ENCODE measurements at places on chromosomes 5 and 9.
A peak's percentile ranks its signal among the peaks of the same experiment; 100 is the strongest.

- no peak overlapping the region for H3K27ac ChIP-seq
- H3K27me3 ChIP-seq: peaks cover 25% of the 10 kb centered on the region
- no peaks in the 10 kb centered on the region for H3K4me1 ChIP-seq
- no peaks in the 10 kb centered on the region for H3K36me3 ChIP-seq
- no peak for DNase-seq
Measured at GRCh38 chr9:98935071-98935505, 8.6 kb upstream of the COL15A1 start.

GRCh38 chr5:38742821-38743220 lies 103.0 kb upstream of the OSMR start:
- DNase-seq: no peak
- no peak overlapping the region for H3K4me3 ChIP-seq
- H3K36me3 ChIP-seq: no peaks in the 10 kb centered on the region
- H3K27me3 ChIP-seq: peaks cover 4% of the 10 kb centered on the region
- no peak overlapping the region for H3K27ac ChIP-seq
- no peaks in the 10 kb centered on the region for H3K4me1 ChIP-seq

- peaks cover 12% of the 10 kb centered on the region for H3K36me3 ChIP-seq
- DNase-seq: no peak
- no peak overlapping the region for H3K27ac ChIP-seq
- H3K4me1 ChIP-seq: no peaks in the 10 kb centered on the region
Measured at GRCh38 chr5:60677850-60678664, 21.9 kb downstream of the DEPDC1B start.

- no peak overlapping the region for H3K27ac ChIP-seq
- H3K4me3 ChIP-seq: no peak overlapping the region
- no peaks in the 10 kb centered on the region for H3K4me1 ChIP-seq
- DNase-seq: no peak
- no peaks in the 10 kb centered on the region for H3K36me3 ChIP-seq
Measured at GRCh38 chr5:90133941-90134340, 275.6 kb downstream of the CETN3 start.

DNA sequence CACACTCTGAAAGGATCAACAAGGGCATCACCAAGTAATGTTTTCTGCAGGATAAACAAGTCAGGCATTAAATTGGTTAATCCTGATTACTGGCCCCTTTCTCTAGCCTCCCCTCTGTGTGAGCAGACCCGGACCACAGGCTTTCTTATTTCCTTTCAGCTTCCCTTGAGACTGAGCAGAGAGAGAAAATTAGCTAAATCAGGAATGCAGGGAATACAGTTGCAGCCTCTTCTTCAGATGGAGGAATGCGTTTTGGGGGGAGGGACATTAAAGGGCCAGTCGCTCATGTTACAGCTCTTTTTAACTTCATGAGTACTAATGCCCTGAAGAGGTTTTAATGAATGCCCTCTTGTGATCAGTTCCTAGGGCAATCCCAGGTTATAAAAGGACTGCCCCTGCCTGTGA lies 19.8 kb downstream of the PCDHAC2 start:
- no peak overlapping the region for H3K4me3 ChIP-seq
- no peak overlapping the region for H3K27ac ChIP-seq
- no peaks in the 10 kb centered on the region for H3K36me3 ChIP-seq
- peaks cover 7% of the 10 kb centered on the region for H3K27me3 ChIP-seq
- no peak for DNase-seq

- H3K36me3 ChIP-seq: no peaks in the 10 kb centered on the region
- H3K4me1 ChIP-seq: peaks cover 2% of the 10 kb centered on the region
Measured at GRCh38 chr5:119022017-119022745, 33.8 kb upstream of the DTWD2 start.

- no peak for DNase-seq
- H3K4me1 ChIP-seq: peaks cover 2% of the 10 kb centered on the region
- H3K4me3 ChIP-seq: no peak overlapping the region
- H3K36me3 ChIP-seq: no peaks in the 10 kb centered on the region
- no peak overlapping the region for H3K27ac ChIP-seq
Measured at GRCh38 chr9:90288275-90288639, 354.4 kb downstream of the DIRAS2 start.

DNA sequence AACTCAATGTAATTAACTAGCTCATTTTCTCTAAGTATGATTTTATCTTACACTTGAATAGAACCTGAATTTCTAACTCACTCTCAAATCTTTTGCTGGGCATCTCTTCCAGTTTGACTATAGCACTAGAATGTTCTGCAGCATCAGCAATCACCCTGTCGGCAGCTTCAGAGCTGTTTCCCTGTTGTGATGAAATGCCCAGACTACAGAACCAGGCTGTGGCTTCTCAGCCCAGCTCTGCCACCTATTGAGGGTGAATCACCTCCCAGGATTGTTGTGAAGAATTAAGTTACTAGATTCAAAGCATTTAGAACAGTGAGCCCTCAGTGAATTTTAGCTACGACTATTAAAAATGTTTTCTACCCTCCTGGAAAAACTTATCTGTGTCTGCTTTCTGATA lies 90.4 kb upstream of the ANKRD55 start:
- peak; percentile 51 for DNase-seq
- peak overlapping the region; percentile 52 for H3K27ac ChIP-seq
- peaks cover 3% of the 10 kb centered on the region for H3K36me3 ChIP-seq
- H3K27me3 ChIP-seq: no peaks in the 10 kb centered on the region

- no peak overlapping the region for H3K4me3 ChIP-seq
- DNase-seq: no peak
- H3K27ac ChIP-seq: no peak overlapping the region
- no peaks in the 10 kb centered on the region for H3K36me3 ChIP-seq
- H3K27me3 ChIP-seq: no peaks in the 10 kb centered on the region
- H3K4me1 ChIP-seq: no peaks in the 10 kb centered on the region
Measured at GRCh38 chr9:34145165-34145564, 18.7 kb upstream of the DCAF12 start.

- peaks cover 6% of the 10 kb centered on the region for H3K4me1 ChIP-seq
- H3K4me3 ChIP-seq: no peak overlapping the region
- DNase-seq: no peak
- H3K27me3 ChIP-seq: peaks cover 29% of the 10 kb centered on the region
Measured at GRCh38 chr5:36631154-36631553, 24.7 kb downstream of the SLC1A3 start.

DNA sequence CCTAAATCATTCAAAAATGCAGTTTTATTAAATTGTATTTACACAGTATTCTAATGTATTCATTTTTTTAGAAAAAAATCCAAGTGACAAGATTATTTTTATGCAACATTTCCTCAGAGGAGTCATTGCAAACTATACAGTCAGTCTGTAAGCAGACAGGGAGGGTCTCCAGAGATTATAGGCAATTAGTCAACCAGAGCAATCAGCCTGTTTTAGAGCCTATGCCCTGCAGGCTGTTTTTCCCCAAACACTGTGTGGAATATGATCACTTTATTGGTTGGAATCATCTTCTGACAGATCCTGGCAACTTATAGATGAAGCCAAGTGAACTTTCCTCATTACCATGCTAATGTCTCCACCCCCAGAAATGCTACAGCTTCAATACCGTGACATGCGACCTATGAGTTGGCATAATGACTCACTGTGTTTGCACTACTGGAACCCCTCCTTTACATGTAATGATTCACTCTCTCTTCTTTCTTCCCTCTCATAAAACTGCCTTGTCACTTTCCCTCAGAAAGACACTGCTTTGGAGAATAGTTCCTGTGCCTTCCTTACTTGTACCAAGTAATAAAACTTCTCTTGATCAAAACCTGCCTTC lies 577.7 kb upstream of the FTMT start:
- no peak for DNase-seq
- H3K27ac ChIP-seq: no peak overlapping the region
- H3K4me3 ChIP-seq: no peak overlapping the region
- H3K36me3 ChIP-seq: no peaks in the 10 kb centered on the region
- no peaks in the 10 kb centered on the region for H3K4me1 ChIP-seq

- no peaks in the 10 kb centered on the region for H3K27me3 ChIP-seq
- H3K36me3 ChIP-seq: peaks cover 6% of the 10 kb centered on the region
- no peak for DNase-seq
- peaks cover 13% of the 10 kb centered on the region for H3K4me1 ChIP-seq
- H3K4me3 ChIP-seq: no peak overlapping the region
Measured at GRCh38 chr9:121373011-121373729, 3.1 kb upstream of the STOM start.

GRCh38 chr9:18215626-18216025 lies 258.3 kb upstream of the ADAMTSL1 start:
- H3K4me1 ChIP-seq: no peaks in the 10 kb centered on the region
- H3K4me3 ChIP-seq: no peak overlapping the region
- no peak for DNase-seq
- H3K27me3 ChIP-seq: peaks cover 3% of the 10 kb centered on the region

- no peak overlapping the region for H3K27ac ChIP-seq
- DNase-seq: peak; percentile 80
- peaks cover 6% of the 10 kb centered on the region for H3K4me1 ChIP-seq
- H3K36me3 ChIP-seq: peaks cover 28% of the 10 kb centered on the region
Measured at GRCh38 chr9:133403766-133404453, 13.9 kb downstream of the REXO4 start.

DNA sequence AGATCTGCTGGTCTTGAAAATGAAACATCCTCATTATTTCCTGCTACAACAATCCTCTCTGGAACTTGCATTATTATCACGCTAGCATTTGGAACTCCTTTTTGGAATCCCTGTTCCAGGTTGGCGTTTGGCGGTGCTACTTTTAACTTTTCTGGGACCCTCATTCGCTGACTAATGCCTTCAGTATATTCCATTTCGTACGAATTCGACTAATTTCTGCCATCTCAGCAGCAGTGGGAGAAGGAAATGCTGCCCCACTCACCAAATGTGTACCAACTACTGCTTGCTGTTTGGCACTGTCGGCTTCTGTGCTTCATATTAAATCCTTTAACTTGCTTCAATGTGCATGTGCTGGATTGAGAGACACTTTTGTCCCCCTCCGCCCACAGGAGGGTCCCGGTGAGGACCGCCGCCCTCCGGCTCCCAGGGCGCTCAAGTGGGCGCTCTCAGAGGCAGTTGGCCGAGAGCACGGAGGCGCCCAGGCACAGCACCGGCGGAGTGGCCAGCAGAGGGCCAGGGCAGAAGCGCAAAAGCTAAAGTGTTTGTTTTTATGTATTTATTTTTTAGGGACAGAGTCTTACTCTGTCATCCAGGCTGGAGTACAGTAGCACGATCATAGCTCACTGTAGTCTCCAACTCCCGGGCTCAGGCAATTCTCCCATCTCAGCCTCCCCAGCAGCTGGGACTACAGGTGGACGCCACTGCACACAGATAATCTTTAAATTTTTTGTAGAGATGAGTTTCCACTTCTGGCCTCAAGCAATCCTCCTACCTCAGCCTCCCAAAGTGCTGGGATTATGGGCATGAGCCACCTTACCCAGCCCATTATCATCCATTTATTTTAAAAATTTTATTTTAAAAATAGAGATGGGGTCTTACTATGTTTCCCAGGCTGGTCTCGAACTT lies 11.9 kb downstream of the PDE6A start:
- no peak overlapping the region for H3K4me3 ChIP-seq
- peaks cover 23% of the 10 kb centered on the region for H3K27me3 ChIP-seq
- H3K4me1 ChIP-seq: peaks cover 3% of the 10 kb centered on the region
- no peak for DNase-seq

GRCh38 chr5:14720236-14720923 lies 55.9 kb downstream of the OTULIN start:
- H3K27me3 ChIP-seq: no peaks in the 10 kb centered on the region
- DNase-seq: peak; percentile 1
- H3K4me1 ChIP-seq: peaks cover 33% of the 10 kb centered on the region
- H3K36me3 ChIP-seq: peaks cover 56% of the 10 kb centered on the region

DNA sequence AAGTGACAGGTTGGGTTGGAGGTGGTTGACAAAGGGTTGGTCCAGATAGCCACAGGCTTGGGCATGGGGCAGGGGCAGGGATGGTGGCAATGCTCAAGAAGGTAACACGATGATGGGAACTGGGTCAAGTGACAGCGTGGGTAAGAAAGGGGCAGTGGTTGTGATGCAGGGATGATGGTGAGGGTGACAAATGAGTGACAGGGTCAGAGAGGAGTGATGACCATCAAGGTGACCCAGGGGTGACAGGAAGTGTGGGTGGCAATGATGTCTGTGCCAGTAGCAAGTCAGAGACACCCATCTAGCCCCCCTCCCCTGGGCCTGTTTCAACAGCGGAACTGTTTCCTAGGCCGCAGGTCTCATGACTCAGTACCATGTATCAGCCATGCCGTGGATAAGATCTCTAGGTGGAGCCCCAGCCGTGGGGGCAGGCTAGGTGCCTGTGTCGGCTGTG lies 20.5 kb downstream of the AQP3 start:
- peak; percentile 22 for DNase-seq
- H3K27me3 ChIP-seq: no peaks in the 10 kb centered on the region
- H3K27ac ChIP-seq: no peak overlapping the region

DNA sequence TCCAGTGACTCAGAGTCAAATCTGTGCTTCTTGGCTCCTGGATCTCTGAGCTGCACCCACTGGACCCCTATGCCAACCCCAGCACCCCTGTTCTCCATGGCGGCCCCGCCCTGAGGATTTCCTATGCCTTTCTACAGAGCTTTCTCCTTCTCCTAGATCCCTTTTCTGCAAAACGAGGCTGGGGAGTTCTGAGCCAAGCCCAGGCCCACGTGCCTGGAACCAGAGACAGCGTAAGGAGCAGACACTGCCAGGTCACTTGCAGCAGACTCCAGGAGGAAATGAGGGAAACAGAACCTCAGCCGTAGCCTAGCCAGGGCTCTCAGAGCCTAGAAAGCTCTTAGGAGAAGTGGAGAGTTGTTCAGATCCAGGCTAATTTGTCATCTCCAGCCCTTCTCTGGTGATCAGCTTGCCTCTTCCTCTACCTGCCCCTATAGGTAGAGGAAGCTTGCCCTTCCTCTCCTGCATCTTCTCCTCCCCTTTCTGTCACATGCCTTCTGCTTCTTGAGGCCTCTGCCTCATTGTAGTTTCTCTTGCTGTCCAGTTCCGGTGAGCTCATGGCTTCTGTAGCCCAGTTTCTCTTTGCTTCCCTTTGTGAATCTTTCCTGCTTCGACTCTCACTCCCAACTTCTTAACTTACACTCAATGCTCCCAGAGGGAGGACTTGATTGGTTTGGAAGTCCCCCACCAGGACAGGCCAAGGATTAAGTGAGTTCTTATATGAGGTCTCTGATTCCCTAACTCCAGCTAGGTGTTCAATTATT lies 163.4 kb downstream of the RGS3 start:
- no peak overlapping the region for H3K27ac ChIP-seq
- H3K27me3 ChIP-seq: peaks cover 2% of the 10 kb centered on the region
- H3K4me1 ChIP-seq: peaks cover 19% of the 10 kb centered on the region
- DNase-seq: no peak
- H3K36me3 ChIP-seq: no peaks in the 10 kb centered on the region

DNA sequence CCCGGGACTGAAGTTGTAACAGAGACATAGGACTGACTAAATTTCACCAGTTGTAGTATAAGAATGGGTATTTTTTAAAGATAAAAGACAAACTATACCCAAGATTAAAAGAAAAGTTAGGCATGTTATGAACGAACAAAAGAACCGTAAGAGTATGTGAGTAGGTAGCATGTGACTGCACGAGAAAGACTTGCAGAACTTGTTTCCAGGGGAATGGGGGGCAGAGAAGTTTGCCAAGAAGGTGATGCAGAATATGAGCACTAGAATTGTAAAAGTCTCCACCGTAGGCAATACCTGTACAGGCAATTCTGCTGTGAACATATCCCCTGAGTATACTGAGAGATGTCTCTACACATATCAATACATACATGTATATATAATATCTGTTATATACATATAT lies 614.7 kb downstream of the PRELID2 start:
- no peak overlapping the region for H3K4me3 ChIP-seq
- H3K27me3 ChIP-seq: no peaks in the 10 kb centered on the region
- no peak overlapping the region for H3K27ac ChIP-seq
- H3K4me1 ChIP-seq: no peaks in the 10 kb centered on the region
